ENCODE measurements at places on chromosomes 11 and 22.

GRCh38 chr22:38819387-38819940 is 24.4 kb downstream of the NPTXR start:
- DNase-seq = no peak

- peak; percentile 80 for DNase-seq
These were observed 40.5 kb downstream of the GGTLC2 start for GRCh38 chr22:22684580-22685561.

GRCh38 chr22:50087646-50088045 is 2.2 kb upstream of the MOV10L1 start:
- DNase-seq = no peak

DNA sequence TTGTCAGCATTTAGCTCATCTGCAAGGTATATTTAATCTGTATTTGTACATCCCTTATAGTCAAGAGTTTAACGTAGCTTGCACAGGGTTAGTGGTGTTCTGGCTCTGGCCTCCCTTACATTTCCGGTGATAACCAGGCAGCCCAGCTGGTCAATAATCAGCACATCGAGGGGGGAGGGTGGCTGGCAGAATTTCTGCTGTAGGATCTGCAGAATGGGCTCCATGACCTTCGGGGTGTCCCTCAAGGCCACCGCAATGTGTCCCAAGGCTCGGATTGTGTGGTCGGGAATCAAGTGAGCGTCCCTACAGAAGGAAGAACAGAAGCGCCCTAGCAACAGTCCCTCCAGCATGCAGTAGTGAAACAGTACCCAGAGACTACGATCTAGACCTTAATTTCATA is 25.1 kb downstream of the SERPIND1 start:
- DNase-seq = no peak

DNA sequence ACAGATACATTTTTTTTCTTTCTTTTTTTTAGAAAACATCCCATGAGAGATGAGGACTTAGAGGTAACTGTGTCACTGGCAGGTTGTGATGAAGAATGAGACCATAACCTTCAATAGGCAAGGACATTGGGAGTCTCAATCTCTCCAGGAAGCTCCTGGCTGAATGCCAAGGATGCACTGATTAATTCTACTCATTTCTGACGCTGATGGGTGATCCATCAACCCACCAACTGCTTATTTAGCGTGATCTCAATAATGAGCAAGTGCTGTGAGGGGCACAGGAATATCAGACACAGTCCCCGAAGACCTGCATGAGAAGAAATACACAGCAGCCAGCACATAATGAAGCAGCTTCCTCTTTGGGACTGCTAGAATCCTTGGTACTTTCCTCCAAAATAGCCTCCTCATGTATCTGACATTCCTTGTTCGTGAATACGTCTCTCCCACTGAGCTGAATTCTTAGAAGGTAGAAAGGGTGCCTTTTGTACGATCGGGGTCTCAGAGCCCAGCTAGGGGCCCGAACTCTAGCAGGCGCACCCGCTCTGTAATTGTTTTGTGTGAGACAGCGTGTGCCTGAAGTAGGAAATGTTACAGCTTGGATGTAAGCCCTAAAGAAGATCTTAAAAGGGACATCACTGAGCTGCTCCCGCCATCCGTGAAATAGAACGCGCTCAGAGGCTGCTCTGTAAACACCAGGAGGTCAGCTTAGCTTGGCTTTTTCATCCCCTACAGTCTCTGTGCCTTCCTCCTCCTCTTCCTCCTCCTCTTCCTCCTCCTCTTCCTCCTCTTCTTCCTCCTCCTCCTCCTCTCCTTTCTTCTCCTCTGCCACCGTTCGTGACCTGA is 7.2 kb downstream of the CLMP start:
- DNase-seq = no peak

GRCh38 chr11:114195981-114196731 is 100.0 kb upstream of the NNMT start:
- DNase-seq = peak; percentile 42

DNA sequence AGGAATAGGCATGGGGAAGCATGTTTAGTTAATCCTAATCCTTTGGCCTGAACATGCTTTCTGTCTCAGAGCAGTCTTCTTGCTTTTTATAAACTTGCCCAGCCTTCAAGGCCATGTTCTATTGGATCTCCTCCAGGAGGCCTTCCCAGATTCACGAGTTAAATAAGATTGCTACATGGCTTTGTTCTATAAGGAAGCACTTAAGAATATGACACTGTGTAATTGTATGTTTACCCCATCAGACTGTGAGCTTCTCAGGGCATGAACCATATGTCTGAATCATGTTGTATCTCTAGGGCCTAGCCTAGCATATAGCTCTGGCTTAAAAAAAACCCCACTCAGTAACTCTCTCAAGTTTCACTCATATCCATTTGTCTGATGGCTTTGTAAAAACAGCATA is 26.4 kb upstream of the UCP3 start:
- DNase-seq = no peak

DNA sequence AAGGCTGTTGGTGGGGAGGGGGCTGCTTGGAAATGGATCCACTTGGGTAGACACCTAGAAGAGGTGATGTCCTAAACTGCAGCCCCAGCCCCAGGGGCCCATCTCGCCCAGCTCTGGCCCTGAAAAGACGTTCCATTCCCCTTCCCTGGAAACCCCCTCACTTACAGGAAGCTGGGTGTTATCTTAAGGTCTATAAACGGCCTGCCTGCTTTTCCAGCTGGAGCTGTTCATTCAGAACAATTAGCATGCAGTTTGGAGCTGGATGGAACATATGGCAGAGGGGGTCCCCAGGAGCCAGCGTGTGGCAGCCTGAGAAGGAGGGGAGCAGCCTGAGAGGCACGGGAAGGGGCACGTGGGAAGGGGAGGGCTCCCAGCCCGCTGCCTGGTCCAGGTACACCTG is 139.6 kb downstream of the PKNOX2 start:
- DNase-seq = no peak

- no peak for DNase-seq
These were observed 11.7 kb downstream of the LRP4 start for GRCh38 chr11:46906609-46907041.

DNA sequence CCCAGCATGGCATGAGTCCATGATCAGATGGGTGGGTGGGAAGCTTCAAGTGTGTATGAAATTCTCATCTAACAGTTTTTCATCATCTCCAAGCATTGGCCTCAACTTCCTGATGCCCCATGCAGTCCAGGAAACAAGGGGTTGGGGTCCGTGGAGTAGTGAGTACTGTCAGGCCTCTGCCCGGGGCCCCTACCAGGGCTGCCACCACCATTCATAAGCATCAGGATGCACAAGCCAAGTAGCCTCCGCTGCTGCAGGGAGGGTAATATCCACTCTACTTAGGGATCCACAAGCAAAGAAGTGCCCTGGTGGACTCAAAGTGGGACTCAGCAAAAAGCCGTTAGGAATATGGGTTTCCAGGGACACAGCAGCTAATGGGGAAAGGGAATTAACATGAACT is 49.3 kb downstream of the KCNC1 start:
- no peak for DNase-seq

GRCh38 chr11:19868281-19868821 is 155.7 kb downstream of the NAV2 start:
- DNase-seq = no peak

DNA sequence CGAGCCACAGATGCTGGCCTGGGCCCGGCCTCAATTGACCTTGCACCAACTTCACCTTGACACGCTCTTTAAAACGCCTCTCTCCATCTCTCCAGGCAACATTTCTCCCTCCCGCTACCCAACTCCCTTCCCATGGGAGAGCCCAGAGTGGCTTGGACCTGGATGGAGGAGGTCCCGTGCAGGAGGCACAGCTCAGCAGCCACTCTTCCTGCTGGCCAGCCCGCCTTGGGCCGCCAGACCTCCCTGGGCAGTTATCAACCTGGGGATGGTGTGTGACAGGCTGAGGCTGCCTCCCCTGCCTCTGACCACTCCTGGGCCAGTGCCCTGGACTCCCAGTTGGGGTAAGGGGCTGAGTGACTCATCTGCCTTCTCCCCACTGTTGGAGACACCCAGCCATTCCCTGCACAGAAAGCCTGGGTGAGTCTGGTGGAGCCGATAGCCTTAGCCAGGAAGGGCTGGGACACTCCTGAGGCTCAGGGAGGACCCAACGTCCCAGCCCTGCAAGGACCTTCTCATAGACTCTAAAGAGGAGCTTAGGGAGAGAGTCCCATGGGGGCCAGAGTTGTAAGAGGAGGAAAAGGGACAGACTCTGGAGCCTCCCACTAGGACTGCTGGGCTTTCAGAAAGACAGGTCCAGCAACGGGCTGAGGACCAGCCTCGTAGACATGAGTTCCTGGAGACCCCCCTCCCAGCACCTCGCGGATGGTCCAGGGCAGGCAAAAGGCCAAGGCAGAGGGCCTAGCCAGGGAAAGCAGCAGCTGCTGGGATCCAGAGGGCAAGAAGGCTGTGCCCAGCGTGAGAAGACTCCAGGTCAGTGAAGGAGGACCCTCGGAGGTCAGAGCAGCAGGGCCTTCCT is 131.7 kb downstream of the CEP164 start:
- DNase-seq = no peak

GRCh38 chr11:62922653-62923431 is 1.7 kb upstream of the CHRM1 start:
- DNase-seq = peak; percentile 31

- DNase-seq = no peak
These were observed 115.0 kb downstream of the GGTLC2 start for GRCh38 chr22:22759371-22759770.

DNA sequence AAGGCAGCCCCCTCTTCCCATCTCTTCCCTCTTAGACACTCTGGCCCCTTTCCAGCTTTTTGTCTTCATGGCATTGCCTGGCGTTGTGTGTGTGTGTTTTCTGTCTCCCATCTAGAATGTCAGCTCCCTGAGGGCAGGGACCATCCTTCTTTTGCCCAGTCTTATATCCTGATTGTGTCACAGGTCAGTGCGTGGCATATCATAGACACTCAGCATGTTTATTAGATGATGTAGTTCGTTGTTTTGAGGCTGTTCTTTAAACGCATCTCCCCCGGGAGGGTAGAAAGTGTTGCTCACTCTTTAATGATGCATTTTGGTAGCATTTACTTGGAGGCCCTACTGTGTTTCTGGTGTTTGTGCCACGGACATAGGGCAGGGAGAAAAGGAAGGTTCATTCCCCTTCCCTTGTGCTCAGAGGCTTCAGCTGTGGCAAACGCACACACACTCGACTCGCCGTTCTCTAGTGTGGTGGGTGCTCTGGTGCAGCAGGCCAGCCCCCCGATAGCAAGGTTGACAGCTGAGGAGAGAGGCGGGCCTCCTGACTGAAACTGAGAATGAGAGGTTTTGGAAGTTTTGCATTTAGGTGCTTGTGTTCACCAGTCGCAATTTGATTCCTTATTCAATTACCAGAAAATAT is 60.2 kb downstream of the TNRC6B start:
- DNase-seq = no peak

Measured in B cell (primary cell).